ENCODE measurements at places on chromosomes 16 and 17.

DNA sequence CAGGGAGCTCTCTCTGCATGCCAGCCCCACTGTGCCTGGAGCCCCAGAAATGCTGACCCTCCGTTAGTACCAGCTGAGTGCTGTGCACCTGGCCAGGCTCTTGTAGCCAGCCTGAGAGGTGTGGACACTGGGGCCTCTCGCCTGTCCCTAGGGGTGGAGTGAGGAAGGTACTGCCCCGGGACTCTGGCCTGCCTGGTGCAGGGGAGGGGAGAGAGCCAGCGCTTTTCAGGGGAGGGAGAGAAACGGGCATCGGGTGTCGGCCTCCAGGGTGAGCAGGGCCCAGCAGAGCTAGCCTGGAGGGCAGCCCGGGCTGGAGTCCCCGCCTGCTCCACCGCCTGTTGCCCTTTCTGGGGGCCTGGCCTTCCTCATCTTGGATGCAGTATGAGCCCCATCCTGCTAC lies 13.1 kb downstream of the MAP2K3 start:
- DNase-seq: no peak

- no peak for DNase-seq
Measured at GRCh38 chr17:15087946-15088345, 177.2 kb downstream of the PMP22 start.

- no peak for DNase-seq
Measured at GRCh38 chr17:48462946-48463345, 32.9 kb upstream of the SKAP1 start.

GRCh38 chr17:56886288-56886731 lies 27.5 kb downstream of the TRIM25 start:
- DNase-seq: no peak

DNA sequence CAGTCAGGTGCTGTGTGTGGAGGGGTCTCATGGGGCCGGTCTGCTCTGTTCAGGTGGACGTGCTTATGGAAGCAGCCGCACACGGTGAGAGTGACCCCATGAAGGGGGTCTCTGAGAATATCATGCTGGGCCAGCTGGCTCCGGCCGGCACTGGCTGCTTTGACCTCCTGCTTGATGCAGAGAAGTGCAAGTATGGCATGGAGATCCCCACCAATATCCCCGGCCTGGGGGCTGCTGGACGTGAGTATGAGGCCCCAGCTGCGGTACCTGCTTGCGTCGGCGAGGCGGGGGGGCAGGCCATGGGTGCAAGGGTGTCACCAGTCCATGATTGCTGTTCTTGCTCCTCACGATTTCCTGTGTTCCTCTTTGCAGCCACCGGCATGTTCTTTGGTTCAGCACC lies 27.9 kb downstream of the POLR2A start:
- no peak for DNase-seq

DNA sequence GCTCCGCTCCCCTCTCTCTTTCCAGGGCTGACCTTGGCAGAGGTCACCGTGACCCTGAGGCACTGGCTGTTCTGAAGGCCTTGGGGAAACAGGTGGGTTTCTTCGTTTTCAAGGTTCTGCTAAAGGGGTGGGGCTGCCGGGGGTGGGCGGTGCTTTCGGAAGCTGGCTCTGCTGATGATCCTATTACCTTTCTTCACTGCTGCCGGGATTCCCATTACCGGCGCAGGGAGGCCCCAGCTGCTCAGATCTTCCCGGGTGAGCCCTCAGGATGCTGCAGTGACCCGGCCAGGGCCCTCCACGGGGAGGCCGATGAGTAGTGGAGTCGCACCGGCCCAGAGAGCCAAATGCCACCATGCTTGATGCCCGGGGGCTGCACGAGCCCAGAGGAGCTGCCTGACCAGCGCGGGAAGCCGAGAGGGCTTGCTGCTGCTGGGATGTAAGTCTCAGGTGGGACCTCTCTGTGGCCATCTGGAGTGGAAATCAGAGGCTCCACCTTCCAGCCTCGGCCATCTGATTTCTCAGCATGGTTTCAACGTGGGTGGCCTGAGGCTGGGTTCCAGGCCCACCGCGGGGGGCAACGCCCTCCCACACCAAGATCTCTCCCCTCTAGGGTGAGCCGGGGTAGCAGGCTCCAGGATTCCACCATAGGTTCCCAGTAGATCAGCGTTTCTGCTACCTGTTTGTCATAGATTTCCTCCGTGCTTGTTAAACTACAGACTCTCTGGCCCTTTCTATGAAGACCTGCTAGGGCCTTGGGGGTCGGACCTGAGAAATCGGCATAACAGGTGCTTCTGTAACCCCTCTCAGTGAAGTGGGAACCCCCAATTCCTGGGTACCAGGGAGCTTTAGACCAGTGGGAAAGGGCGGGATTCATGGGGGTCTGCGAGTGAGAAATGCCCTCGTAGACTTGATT lies 21.6 kb upstream of the ADCY7 start:
- DNase-seq: peak; percentile 54

GRCh38 chr17:58506354-58507080 lies 7.9 kb downstream of the MTMR4 start:
- DNase-seq: no peak

- peak; percentile 83 for DNase-seq
Measured at GRCh38 chr16:19001788-19002187, 18.1 kb downstream of the TMC7 start.
